ENCODE measurements at places on chromosomes 3 and 15. TPM values are rescaled to one million over a fixed set of nuclear protein-coding genes. Genes with fewer than 3 reads are reported as not detected.

The TMEM45A gene
- total RNA-seq = 48.5 TPM

DNA sequence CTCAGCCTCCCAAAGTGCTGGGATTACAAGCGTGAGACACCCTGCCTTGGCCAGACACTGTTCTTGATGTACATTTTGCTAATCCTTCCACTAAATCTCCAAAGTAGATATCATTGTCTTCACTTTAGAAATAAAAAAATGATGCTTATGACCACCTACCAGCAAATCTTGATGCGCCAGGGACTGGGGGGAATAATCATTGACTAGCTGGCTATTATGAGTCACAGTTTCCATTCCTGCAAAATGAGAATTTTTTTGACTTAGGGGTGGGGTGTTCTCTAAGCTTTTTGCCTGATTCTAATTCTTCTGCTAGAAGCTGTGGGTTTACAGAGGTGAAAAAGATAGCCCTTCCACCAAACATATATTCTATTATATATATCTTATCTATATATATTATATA, 17.1 kb upstream of the RFC4 start:
- H3K36me3 ChIP-seq = no peaks in the 10 kb centered on the region
- peaks cover 8% of the 10 kb centered on the region for H3K27me3 ChIP-seq
- DNase-seq = peak; percentile 16
- no peak overlapping the region for H3K4me3 ChIP-seq
- peaks cover 15% of the 10 kb centered on the region for H3K4me1 ChIP-seq

DNA sequence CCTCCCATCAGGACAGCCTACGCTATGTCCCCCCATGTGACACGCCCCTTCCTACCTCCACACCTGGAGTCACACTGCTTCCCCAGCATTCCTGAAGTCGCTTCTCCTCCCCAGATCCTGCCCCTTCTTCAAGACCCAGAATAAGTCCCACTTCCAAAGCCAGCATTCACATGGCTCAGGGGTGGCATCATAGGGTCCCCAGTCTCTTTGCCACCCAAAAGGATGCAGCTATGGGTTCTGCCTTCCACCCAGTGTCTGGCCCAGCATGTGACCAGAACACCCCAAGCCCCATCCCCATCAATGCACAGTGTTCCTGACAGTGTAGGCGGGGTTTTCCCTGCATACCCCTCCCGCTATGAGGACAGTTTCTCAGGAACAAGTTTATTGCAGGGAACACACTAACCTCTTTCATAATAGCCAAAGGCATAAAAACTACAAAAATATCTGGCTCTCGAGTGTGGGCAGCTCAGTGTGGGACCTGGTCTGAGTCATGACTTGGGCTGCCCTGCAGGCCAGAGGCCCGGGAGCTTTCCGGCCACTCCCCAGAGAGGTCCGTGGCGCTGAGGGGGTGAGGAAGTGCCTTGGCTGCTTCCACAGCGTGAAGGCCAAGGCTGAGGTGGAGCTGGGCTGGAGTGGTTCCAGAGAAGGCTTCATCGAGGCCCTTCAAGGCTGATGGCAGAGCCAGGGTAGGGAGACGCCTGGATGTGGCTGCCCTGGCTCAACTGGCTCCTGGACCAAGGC, 5.8 kb downstream of the ISLR start:
- peaks cover 37% of the 10 kb centered on the region for H3K4me1 ChIP-seq
- no peaks in the 10 kb centered on the region for H3K27me3 ChIP-seq
- peak; percentile 86 for DNase-seq
- H3K4me3 ChIP-seq = no peak overlapping the region
- H3K27ac ChIP-seq = peak overlapping the region; percentile 20

GRCh38 chr3:138976047-138976446, 29.0 kb downstream of the FOXL2NB start:
- no peaks in the 10 kb centered on the region for H3K36me3 ChIP-seq
- no peak overlapping the region for H3K27ac ChIP-seq
- H3K4me3 ChIP-seq = no peak overlapping the region
- H3K4me1 ChIP-seq = peaks cover 7% of the 10 kb centered on the region
- no peaks in the 10 kb centered on the region for H3K27me3 ChIP-seq

GRCh38 chr15:77851086-77851485, 218.4 kb upstream of the LINGO1 start:
- H3K27ac ChIP-seq = no peak overlapping the region
- H3K27me3 ChIP-seq = peaks cover 44% of the 10 kb centered on the region
- no peak overlapping the region for H3K4me3 ChIP-seq
- DNase-seq = no peak
- no peaks in the 10 kb centered on the region for H3K4me1 ChIP-seq

DNA sequence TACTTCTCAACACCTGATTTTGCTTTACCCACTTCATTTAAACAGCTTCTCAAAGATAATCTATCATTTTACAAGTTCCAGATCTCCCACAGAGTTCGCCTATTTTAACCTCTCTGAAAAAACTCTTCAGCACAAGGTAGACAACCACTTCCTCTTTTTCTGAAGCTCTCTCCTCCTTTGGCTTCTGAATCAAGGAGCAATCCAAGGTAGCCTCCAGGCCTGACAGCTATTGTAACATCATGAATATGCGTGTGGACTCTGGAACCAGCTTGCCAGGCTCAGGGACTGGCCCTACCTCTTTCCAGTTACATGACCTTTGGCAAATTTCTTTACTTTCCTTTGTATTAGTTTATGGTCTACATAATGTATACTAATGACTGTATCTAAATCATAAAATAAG, 405.9 kb upstream of the ZNF385D start:
- H3K27ac ChIP-seq = no peak overlapping the region
- no peaks in the 10 kb centered on the region for H3K4me1 ChIP-seq
- H3K36me3 ChIP-seq = no peaks in the 10 kb centered on the region

All from SJSA1 (cell line).